ENCODE measurements at places on chromosomes 7 and 10.

DNA sequence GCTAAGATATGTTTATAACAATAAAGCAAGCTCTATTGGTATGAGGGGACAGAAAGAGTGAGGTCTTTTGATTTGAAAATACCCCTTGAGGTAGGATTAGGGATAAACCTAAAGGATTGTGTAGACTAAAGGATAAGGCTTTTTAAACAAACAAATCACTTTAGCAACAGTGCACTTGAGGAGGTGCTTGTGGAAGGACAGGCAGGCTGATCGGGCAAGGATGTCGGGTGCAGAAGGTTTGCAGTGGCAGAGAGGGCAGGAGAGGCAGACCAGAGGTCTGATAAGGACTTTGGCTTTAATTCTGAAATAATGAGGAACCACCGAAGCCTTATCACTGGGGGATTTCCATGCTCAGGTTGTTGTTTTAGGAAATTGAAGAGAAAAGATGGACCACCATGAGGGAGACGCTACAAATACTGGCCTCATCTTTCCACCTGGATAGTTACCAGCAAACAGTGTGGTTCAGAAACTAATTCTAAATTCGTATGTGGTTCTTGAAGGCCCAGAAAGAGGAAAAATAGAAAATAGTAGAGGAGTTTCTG is 119.5 kb upstream of the KLF6 start:
- DNase-seq = no peak

GRCh38 chr10:19499291-19499770 is 316.9 kb upstream of the PLXDC2 start:
- DNase-seq = no peak

DNA sequence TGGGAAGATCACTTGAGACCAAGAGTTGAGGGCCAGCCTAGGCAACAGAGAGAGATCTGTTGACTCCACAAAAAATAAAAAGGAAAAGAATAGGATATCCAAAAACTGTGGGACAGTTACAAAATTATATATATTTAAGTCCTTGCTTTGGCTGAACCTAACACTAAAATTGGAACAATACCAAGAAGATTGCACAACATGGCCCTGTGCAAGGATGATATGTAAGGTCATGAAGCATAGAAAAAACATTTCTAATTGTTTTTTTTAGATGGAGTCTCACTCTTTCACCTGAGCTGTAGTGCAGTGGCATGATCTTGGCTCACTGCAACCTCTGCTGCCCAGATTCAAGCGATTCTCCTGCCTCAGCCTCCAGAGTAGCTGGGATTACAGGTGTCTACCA is 139.0 kb downstream of the TPST1 start:
- no peak for DNase-seq

DNA sequence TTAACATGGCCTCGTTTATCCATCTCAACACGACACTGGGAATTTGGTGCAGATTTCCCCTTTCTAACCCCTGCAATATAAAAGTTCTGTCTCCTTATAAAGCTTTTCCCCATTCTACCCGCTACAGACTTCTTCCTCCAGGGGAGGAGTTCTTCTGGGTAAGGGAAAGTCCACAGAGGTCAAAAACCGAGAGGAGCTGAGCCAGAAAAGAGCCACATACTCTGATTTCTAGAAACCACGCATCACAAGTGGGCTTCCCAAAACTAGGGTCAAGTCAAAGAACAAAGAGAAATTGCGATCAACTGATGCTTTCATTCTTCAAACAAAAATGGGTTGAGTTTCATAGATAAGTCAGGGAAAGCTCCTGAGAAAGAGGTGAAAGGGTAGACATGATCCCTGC is 6.8 kb downstream of the IL6 start:
- no peak for DNase-seq

DNA sequence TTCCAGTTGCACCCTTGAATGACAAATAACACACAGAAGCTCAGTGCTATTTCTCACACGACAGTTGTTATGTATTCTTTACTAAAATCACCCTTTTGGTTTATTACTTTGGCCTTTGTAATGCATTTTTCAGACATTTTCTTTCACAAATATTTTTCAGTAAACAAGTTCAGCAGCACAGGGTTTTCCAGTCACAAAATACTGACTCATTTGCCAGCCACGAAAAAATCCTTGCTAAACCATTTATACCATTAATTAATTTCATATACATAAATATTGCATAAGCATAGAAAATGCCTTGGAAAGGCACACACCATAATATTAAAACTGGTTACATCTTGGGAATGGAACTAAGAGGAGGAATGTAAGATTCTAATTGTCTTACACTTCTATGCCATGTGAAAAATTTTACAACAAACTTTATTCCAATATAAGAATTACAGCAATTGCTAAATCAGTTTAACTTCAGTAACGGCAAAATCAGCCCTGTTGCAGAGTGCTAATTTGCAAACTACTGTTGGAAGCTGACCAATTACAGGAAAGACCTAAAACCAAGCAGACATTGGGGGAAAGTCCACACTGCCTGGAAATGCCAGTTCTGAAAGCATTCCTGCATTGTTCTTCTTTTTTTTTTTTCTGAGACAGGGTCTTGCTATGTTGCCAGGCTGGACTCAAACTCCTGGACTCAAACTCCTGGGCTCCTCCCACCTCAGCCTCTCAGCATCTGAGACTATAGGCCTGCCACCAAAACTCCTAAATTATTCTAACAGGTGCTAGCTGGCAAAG is 31.6 kb upstream of the PBLD start:
- DNase-seq = no peak

- DNase-seq = no peak
Measured at GRCh38 chr10:86186633-86187032, 180.0 kb downstream of the GRID1 start.
